Body of pancreas (tissue), 4 donors: ENCODE measurements at places on chromosomes 11 and 22.

DNA sequence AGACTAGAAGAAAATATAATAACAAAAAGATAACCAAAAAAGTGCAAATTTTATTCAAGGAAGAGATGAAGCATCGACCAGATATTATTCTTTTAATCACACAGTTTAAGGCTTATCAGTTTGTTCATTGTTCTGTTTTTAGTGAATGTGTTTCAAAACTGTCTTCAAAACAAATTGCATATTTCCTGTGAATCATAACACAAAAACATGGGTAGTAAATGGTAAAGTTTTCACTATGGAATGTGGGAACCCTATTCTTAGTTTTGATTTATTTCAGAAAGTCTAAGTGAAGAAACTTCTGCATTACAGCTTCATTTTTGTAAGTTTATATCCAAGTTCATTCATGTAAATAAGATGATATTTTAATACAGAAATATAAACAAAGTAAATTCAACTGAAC is 207.6 kb upstream of the LUZP2 start:
- H3K4me1 ChIP-seq = no peaks in the 10 kb centered on the region
- H3K4me3 ChIP-seq = no peak overlapping the region
- no peaks in the 10 kb centered on the region for H3K36me3 ChIP-seq
- no peak for DNase-seq

DNA sequence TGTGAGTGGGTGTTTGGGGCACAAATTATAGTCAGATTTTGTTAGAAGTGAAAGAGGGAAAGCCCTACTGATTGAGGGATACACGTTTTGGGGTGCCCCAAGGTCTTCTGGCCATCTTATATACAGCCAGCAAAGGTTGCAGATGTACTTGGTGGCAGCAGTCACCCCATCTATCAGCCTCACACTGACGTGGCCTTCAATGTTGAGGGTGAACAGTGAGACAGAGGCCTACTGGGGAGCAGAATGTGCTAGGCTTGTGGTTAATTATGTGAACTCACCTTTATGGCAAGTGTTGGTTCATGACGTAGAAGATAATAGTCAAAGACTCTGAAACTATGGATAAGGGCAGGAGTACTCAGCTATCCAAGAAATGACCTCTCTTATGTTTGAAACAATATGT is 121.2 kb downstream of the TRIM44 start:
- no peak for DNase-seq

- H3K27ac ChIP-seq = no peak overlapping the region
- peak; percentile 53 for DNase-seq
- H3K4me1 ChIP-seq = no peaks in the 10 kb centered on the region
- no peaks in the 10 kb centered on the region for H3K27me3 ChIP-seq
- no peaks in the 10 kb centered on the region for H3K36me3 ChIP-seq
- H3K4me3 ChIP-seq = no peak overlapping the region
Measured at GRCh38 chr22:30890686-30891442, 77.7 kb downstream of the MORC2 start.

GRCh38 chr11:124882339-124883071 is 15.2 kb downstream of the ROBO4 start:
- DNase-seq = no peak
- no peak overlapping the region for H3K4me3 ChIP-seq
- H3K27ac ChIP-seq = no peak overlapping the region
- H3K36me3 ChIP-seq = no peaks in the 10 kb centered on the region

- no peak overlapping the region for H3K4me3 ChIP-seq
- no peak overlapping the region for H3K27ac ChIP-seq
- no peaks in the 10 kb centered on the region for H3K4me1 ChIP-seq
Measured at GRCh38 chr11:111460856-111461255, 51.3 kb downstream of the BTG4 start.

DNA sequence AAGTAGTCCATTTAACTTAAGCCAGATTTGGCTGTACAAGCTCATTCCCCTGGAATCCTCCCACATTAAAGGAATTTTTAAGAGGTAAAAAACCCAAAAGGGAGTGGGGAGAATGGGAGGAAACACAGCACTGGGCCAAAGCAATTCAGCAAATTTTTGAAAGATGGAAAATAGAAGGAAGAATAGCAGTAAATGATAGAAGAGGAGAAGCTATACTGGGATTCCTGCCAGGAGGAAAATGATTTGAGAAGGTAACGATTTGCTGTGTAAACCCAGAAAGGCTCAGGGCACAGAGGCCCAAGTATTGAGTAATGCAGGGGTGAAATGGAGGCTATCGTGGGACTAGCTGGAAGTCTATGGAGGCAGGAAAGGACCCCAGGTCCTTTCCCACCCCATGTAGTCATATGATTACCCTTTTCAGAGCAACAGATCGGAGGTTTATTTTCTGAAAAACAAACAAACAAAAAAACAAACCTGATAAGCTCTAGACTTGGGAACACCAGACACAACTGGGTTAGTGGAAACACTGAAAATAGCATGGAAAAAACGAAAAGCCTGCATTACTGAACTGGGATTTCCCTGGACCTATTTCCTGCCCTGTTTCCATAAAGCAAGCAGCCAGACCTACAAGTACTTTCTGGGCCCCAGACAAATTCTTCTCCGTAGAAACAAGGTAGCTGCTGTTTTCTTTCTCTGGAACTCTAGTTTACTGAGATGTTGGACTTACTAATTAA is 140.0 kb downstream of the SWAP70 start:
- no peaks in the 10 kb centered on the region for H3K36me3 ChIP-seq
- DNase-seq = no peak
- H3K4me3 ChIP-seq = no peak overlapping the region
- H3K27me3 ChIP-seq = no peaks in the 10 kb centered on the region
- no peak overlapping the region for H3K27ac ChIP-seq
- H3K4me1 ChIP-seq = no peaks in the 10 kb centered on the region

DNA sequence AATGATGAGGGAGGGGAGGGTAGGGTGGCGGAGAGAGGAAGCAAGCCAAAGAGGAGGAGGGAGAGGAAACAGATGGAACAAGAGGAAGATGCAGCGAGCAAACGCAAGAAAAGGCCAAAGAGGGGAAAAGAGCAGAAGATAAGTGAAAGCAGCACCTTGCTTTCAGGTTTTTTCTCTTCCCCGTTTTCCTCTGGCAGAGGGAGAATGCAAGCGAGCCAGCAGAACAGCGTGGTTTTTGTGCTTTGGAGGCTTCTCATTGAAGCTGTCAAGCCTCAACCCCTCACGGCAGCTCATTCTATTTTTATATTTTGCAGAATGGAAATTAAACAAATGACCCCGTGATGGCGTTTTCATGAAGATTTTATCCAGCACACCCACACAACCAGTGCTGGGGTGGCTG is 67.1 kb upstream of the GRAMD1B start:
- H3K4me1 ChIP-seq = peaks cover 7% of the 10 kb centered on the region
- no peaks in the 10 kb centered on the region for H3K36me3 ChIP-seq
- H3K27ac ChIP-seq = no peak overlapping the region
- no peak for DNase-seq
- H3K27me3 ChIP-seq = no peaks in the 10 kb centered on the region

DNA sequence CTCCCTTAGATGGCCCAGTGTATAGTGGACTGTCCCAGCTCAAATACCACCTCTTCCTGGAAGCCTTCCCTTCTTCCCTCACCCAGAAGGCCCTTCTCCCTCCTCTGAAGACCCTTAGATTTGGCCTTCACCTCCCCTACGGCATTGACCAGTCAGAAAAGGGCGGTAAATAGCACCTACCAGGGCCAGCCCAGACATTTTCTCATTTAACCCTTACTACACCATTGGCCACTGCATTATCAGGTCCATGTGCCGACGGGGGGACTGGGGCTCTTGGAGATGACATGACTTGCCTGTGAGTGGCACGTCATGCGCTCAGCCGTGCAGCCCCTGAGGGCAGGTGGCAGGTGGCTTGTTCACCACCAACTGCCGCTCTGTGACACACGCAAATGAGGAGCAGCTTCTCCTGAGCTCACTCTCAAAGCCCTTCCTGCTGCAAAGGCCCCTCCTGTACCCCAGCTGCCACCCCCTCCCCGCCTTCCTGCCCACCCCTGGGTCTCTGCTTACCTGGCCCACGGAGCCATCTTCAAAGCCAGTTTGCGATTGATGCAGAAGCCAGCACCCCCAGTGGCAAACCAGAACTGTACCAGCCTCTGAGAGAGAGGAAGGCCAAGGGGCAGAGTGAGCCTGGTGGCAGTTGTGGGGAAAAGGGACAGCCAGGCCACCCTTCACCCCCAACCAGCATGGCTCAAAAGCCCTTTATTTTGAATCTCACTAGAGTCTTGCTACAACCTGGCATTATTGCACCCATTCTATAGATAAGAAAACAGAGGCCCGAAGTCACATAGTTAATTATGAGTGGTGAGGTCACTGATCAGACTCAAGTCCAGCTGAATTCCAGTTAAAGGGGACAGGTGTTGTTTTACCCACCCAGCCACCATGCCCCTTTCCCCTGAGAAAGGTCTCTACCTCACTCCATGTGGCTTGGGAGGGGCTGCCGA is 9.5 kb downstream of the MFNG start:
- H3K36me3 ChIP-seq = no peaks in the 10 kb centered on the region
- no peak overlapping the region for H3K27ac ChIP-seq
- H3K4me1 ChIP-seq = no peaks in the 10 kb centered on the region
